ENCODE measurements at places on chromosomes 4 and X.

DNA sequence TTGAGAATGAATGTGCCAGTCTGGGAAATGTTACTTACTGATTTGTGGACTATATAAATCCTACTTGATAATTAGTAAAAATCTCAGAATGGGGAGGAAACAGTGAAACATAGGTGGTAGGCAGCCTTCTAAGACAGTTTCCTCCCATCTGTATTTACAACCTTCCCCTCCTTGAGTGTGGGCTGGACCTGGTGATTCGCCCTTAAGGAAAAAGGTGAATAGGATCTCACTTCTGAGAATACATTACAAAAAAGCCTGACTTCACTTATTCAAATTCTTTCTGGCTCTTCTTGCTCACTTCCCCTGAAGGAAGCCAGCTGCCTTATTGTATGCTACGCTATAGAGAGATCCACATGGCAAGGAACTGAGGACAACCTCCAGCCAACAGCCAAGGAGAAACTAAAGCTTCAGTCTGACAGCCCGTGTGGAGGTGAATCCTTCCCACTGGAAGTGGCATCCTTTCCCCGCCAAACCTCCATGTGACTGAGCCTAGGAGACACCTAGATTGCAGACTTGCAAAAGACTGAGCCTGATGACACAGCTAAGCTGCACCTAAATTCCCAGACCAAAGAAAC, 585.0 kb downstream of the STPG2 start:
- no peak for DNase-seq

DNA sequence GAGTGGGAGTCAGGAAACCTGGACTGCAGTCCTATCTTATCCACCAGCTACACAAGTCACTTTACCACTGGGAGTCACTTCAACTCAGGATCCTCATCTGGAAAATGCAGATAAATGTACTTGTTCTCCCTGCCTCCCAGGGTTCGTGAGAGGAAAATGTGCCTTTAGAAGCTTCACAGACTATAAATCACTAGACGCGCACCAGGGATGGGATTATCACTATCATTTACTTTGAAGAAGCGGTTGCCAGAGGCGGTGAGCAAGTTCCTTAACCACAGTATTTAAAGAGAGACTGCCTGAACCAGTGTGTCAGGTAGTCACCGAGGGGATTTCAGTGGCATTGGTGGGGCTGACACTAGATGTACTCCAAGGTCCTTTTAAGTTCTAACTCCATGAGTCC, 219.5 kb downstream of the HS6ST2 start:
- DNase-seq: no peak

- DNase-seq: no peak
These were observed 762.4 kb downstream of the DMD start for GRCh38 chrX:32448945-32449344.

DNA sequence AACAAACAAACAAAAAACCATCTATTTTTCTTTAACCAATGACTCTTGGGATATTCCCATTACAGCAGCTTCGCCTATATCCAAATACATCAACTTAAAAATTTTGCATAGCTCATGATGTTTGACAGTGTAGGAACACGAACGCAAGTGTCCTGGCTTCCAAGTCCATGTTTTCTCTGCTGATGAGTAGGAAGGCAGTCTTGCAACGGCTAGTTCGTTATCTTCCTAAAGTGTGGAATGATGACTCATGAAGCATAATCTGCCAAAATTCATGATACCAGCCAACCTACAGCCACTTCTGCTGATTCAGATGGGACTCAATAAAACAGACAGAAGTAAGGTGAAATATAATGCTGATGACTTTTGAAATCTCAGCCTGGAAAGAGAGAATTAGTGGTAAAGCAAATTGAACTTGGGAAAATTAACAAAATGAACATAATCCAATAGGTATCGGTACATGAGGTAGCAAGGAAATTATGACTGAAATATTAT, 6.4 kb upstream of the SEPTIN11 start:
- DNase-seq: no peak
